ENCODE measurements at places on chromosomes 3 and 15.

DNA sequence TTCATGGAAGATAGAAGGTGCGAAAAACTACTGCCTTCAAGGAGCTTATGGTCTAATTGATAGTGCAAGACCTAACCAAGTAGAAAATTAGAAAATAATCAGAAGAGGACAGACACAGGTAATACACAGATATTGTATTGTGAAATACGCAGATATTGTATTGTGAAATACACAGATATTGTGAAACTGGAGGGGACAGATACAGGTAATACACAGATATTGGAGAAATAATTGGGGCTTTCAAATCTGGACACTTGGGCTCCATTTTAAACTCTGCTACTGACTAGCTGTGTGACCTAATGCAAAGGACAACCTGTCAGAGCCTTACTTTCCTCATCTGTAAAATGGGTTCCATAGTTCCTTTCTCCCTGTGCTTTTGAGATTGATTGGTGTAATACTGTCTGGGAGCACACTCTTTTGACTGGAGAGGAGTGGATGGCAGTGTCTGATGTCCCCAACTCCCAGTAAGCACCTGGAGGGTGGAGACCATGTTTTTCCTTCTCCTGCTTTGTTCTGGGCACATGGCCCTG is 272.8 kb downstream of the TLE3 start:
- no peak for DNase-seq

DNA sequence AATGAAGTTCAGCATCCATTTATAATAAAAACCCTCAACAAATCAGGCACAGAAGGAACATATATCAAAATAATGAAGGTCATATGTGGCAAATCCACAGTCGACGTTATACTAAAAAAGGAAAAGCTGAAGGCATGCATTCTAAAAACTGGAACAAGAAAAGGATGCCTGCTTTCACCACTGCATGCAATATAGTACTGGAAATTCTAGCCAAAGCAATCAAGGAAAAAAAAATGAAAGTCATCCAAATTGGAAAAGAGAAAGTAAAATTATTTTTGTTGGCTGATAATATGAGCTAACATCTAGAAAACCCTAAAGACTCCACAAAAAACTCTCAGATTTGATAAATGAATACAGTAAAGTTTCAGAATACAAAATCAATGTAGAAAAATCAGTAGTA is 1123.2 kb downstream of the TBL1XR1 start:
- DNase-seq = no peak

- no peak for DNase-seq
These were observed 34.8 kb downstream of the LRRFIP2 start for GRCh38 chr3:37139567-37140052.

- DNase-seq = no peak
These were observed 102.3 kb downstream of the P2RY1 start for GRCh38 chr3:152937234-152937633.

GRCh38 chr3:16480861-16481545 is 32.5 kb downstream of the RFTN1 start:
- DNase-seq = no peak

- no peak for DNase-seq
These were observed 12.7 kb downstream of the TKT start for GRCh38 chr3:53243165-53243564.

DNA sequence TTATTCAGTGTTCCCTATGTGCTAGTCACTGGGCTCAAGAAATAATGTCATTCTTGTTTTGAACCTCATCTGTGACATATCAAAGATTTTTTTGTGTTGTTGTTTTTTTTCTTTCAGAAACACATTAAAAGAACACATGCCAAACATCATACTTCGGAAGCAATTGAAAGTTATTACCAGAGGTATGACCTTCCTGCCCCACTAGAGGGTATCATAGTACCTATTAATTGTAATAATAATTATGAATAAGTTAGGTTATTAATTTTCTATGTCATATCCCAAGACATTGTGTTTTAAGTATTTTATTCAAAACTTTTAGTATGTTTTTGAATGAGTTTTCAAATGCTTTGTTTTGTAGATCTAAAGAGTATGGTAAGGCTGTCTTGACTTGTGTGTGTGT is 65.7 kb downstream of the CDIN1 start:
- DNase-seq = no peak

Measured in activated CD4-positive, alpha-beta T cell treated with anti-CD3 and anti-CD28 coated beads for 24 hours (primary cell).